Uterus (tissue), 4 donors: ENCODE measurements at places on chromosomes 16 and 17. TPM values are rescaled to one million over a fixed set of nuclear protein-coding genes. Genes with fewer than 3 reads are reported as not detected.

Gene IGFALS
- total RNA-seq, result 0.49 TPM

Gene GPRC5C
- total RNA-seq, result 34.0 TPM

Gene MYL11
- total RNA-seq, result 1.2 TPM

Gene CD300E
- not detected for total RNA-seq

Gene SLC9A5
- 1.9 TPM for total RNA-seq

Gene SLC35G6
- not detected for total RNA-seq

Gene CCL17
- not detected for total RNA-seq

Gene NPIPB8
- 8.1 TPM for total RNA-seq

Gene KRT28
- total RNA-seq, result not detected

Gene CACNG3
- total RNA-seq, result not detected

Gene TP53TG3F
- not detected for total RNA-seq

Gene TNK1
- 1.5 TPM for total RNA-seq

Gene KCTD19
- total RNA-seq, result 0.51 TPM

Gene TBC1D3L
- total RNA-seq, result 2.4 TPM

Gene RHBDL1
- total RNA-seq, result 2.0 TPM

Gene PRMT7
- 8.2 TPM for total RNA-seq

Gene RSKR
- not detected for total RNA-seq

Gene KRT36
- not detected for total RNA-seq

Gene BLMH
- total RNA-seq, result 68.8 TPM

Gene ERAL1
- total RNA-seq, result 19.0 TPM

Gene RHBDL3
- 2.4 TPM for total RNA-seq

Gene ABCC1
- 21.0 TPM for total RNA-seq
